ENCODE measurements at places on chromosomes 1 and 21.

DNA sequence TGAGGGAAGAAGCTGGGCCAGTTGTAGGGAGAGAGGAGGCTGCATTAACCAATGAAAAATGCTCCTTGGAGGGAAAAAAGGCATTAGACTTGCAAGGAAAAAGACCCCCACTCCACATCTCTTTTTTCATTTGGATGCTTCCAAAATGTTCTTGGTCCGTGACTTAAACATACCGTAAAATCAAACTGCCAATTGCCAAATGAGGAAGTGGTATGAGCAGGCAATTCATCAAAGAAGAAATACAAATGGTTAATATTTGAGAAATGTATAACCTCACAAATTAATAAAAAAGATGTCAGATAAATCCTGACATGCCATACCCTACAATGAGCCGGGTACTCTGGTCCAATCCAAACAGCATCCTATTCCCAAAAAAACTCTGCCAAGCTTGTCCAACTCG lies 30.6 kb downstream of the KANK4 start:
- no peak for DNase-seq

- no peak for DNase-seq
These were observed 19.2 kb downstream of the SNRPE start for GRCh38 chr1:203880606-203881005.

- no peak for DNase-seq
These were observed 66.8 kb downstream of the TTC3 start for GRCh38 chr21:37139902-37140301.

DNA sequence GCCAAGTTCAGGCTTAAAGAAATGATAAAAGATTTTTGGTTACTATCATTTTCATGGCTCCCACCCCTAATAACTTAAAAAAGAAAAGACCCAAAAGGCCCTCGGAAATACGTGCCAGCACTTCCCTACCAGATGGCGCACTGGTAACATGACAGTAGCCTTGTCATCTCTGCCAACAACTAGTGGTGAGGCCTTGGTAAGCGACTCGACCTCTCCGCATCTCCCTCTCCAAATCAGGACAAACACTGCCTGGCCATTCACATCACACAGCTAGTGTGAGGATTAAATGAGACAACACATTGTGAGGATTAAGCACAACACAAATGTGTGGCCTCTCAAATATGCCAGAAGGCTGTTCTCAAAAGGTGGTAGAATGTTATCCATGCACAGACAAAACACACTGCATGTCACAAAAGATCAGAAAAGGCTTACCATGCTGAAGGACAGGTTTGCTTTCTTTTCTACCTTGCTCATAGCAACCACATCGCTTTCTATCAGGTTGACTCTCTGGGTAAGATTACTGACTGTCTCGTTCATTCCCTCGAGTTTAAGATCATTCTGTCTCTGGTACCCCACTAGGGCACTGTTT lies 16.4 kb downstream of the TEX38 start:
- no peak for DNase-seq

- no peak for DNase-seq
These were observed 1770.6 kb downstream of the PLA2G4A start for GRCh38 chr1:188599313-188599712.

DNA sequence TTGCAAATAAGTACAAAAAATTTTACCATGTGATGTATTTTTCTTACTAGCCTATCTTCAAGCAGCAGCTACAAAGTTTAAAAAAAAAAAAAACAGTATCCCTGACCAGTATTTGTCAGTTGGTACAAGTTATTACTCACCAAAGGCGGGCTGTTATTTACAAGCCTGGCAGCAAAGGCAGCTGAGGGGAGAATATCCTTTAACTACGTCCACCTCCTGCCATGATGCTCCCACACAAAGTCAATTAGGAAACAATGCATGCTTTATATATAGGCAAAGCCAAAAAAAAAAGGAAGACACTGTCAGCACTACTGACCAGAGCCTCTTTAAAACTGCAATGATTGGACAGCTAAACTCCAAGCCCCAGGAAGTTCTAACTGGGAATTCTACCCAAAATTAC lies 13.7 kb downstream of the PSMA5 start:
- DNase-seq, result no peak

GRCh38 chr1:31787786-31788137 lies 23.6 kb upstream of the ADGRB2 start:
- no peak for DNase-seq
